HT-29 (cell line): ENCODE measurements at places on chromosomes 4 and X. TPM values are rescaled to one million over a fixed set of nuclear protein-coding genes. Genes with fewer than 3 reads are reported as not detected.

- DNase-seq = no peak
These were observed 1118.3 kb downstream of the C4orf33 start for GRCh38 chr4:130214268-130214667.

DNA sequence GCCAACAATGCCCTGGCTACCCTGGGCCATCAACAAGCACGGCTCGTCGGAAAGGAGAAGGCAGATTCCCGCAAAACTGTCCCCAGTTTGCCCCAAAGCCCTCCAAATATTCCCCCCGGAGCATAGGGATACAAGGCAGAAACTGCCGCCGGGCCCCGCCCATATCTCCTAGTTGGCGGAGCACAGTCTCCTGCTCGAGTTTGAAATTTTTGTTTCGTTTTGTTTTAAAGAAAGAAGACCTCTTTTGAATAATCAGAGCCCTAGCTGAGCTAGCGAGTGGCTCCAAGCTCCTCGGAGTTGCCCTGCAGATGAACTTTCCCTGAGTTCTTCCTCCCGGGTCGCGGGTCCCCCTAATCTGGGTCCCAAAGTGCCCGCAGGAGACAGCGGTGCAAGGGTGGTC, 138.1 kb upstream of the ZIC3 start:
- no peak for DNase-seq

PNMA3 gene
- total RNA-seq = not detected in 2 replicates

DNA sequence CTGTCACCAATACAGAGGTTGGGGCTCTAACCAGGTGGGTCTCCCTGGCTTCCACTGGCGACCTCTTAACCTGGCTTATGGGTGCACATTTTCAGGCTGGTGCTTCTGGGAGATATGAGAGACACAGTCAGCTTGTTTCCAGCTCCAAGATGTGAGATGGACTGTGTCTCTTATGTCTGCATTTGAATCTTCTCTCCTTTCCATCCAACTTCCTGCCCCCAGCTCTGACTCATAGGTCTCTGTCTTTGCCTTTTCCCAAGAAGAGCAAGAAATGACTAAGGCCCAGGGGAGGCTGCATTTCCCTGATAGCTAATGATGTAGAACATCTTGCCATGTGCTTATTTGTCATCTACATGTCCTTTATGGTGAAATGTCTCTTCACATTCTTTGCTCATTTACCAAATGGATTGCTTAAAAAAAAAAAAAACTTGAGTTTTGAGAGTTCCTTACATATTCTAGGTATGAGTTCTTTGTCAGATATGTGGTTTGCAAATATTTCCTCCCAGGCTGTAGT, 3.2 kb upstream of the UXT start:
- no peak for DNase-seq

GRCh38 chr4:176653401-176654220, 139.1 kb downstream of the VEGFC start:
- no peak for DNase-seq

GRCh38 chrX:119190831-119191230, 45.3 kb upstream of the PGRMC1 start:
- no peak for DNase-seq

GRCh38 chrX:28988246-28988645, 401.0 kb downstream of the IL1RAPL1 start:
- DNase-seq = no peak

GRCh38 chr4:7302781-7303404, 110.6 kb downstream of the SORCS2 start:
- DNase-seq = no peak

SFRP2 gene
- total RNA-seq = not detected in 2 replicates
